Esophagus mucosa (tissue), 1 donor: ENCODE measurements at places on chromosomes 3 and 15. TPM values are rescaled to one million over a fixed set of nuclear protein-coding genes. Genes with fewer than 3 reads are reported as not detected.

DNA sequence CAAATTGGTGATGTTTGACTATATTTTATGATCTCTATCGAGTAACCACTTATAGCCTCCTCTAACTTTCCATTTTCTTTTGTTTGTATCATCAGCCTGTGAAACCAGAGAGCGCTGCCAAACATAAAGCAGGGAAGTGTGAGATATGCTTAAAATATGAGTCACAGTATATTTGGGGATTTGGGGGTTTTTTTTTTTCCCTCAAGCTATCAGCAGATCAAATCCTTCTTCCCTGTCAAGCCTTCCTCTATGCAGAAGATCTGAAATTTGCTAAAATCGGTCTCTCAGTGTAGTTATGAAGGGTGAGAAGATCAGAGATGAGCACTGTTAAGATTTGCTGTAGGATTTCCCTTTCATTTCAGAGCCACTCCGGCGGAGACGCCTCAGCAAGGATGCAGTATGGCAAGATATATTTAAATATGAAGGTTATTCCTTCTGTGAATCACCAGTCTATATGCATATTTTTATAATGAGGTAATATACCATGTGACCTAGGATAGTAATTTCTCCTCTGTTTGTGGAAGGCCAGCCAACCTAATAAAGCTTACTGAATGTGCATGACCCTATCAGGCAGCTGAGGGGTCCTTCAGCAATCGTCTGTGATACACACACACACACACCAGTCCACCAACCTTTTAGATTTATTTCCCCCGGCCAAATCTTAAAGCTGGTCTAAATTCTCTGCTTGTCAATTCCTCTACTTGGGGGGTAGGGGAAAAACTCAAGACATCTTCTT lies 474.1 kb downstream of the FOXP1 start:
- ATAC-seq: peak; percentile 84

- no peak for ATAC-seq
Measured at GRCh38 chr15:27235681-27236080, 264.7 kb downstream of the GABRG3 start.

- no peak for ATAC-seq
Measured at GRCh38 chr3:68986496-68987208, 26.8 kb downstream of the EOGT start.

Gene TLR9
- 0.04 TPM for total RNA-seq

DNA sequence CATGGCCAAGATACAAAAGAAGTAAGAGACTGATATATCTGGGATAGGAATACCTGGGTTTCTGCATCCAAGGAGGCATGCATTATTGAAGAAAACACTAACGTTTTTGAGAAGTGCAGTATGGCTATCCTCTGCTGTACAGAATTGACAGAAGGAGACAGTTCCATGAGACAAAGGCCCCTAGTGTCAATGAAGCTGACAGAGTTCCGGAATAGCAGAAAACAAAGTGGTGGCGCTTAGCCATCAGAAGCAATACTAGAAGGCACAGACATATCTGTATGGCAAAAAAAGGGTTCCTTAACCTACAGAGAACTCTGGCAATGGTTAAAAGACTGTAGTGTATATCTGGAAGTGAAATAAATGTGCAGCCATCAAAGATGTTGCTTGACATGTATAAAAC lies 77.8 kb downstream of the VGLL3 start:
- ATAC-seq: no peak

- ATAC-seq: no peak
Measured at GRCh38 chr15:101206176-101206591, 45.7 kb downstream of the CHSY1 start.
